ENCODE measurements at places on chromosomes 13 and 19.

GRCh38 chr13:31881495-31881882 lies 142.2 kb downstream of the RXFP2 start:
- no peak for DNase-seq

DNA sequence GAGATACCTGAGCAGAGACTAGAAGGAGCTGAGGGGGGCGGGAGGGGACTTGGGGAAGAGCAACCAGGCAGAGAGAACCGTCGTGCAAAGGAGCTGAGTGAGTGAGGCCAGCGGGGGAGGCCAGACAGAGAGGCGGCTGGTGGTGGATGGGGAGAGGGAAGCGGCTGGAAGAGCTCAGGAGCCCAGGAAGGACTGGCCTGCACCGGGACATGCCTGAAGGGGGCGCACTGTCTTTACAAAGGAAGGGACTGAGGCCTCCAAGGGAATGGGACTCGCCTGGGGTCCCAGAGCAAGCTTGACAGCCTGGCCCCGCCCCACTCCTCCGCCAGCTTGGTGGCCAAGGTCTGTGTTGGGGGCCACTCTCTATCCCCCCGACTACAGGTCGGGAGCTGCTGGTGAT lies 14.9 kb downstream of the ONECUT3 start:
- no peak for DNase-seq

GRCh38 chr19:18437491-18438330 lies at the start of gene ISYNA1:
Gene ISYNA1, minus strand, starts transcription at chr19:18438133. Its CDS starts 154 bp downstream, at chr19:18437979.
- no peak for DNase-seq

DNA sequence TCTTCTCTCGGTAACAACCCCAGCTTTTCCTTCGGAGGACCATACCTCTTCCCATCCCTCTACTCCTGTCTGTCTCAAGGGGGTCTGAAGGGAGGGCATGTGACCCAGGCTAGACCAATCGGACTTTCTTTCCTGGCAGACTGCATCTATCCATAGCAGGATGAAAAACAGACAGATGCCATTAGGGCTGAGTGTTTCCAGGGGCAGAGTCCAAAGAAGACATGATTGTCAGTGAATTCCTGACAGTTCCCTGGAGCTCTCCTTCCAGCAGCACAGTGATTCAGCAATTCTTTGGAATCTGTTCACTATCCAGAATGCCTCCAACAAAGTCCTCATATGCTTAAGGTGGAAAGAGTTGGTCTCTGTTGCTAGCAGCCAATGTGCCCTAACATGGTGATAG lies 189.8 kb downstream of the KCTD12 start:
- no peak for DNase-seq

DNA sequence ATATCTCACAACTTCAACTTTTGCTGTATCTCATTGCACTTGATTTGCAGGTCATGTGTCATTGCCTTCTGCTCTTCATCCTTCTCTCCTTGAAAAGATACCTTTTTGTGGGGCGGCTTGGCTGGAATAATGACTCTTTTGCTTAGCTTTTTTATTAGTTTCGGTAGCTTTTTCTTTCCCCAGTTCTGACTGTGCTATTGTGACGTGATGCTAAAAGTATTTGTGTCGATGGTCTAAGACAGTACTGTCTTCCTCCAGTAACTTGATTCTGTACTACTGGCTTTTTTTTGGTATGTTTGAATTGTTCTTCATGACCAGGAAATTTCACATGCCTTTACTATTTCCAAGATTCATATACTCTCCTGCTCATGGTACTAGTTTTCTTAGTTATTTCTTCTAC lies 63.1 kb downstream of the SLITRK1 start:
- DNase-seq, result no peak

- DNase-seq, result no peak
These were observed 152.4 kb downstream of the LMO7 start for GRCh38 chr13:75788481-75788981.
